NCI-H1694 treated with DMSO at 0.1 percent for 48 hours (cell line): ENCODE measurements at places on chromosomes 16 and 17.

DNA sequence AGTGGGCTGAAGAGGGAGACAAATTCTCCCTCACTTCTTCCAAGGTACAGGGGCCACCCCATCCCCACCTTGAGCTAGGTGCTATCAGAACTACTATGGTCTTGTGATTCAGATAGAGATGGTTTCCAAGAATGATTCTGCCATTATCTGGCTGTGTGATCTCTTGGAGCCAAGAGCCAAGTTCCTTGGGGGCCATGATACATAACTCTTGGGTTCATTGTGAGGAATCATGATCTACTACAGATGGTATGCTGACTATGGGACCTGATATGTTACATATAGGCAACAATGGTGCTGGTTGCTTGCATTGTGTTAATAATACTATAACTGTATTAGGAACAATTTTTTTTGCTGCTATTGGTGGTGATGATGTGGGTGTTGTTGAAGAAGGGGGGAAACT, 45.7 kb downstream of the DYNLRB2 start:
- no peak for DNase-seq

DNA sequence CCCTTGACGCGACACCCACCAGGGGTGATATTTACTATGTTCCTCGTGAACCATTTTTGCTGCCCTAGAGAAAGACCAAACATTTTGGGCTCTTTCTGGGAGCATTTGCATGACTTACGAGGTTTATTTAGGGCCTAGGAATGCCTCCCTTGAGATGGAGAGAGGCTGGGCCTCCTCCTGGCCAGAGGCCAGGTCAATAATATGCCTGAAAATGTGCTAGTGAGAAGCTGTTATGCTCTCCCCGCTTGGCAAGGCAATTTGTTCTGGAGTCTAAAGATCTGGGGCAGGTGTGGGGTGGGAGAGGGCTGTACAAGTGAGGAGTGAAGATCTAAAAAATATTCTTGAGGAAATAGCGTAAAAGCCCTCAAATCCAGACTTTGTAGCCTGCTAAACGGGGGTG, 587.3 kb upstream of the CDH5 start:
- DNase-seq, result no peak

DNA sequence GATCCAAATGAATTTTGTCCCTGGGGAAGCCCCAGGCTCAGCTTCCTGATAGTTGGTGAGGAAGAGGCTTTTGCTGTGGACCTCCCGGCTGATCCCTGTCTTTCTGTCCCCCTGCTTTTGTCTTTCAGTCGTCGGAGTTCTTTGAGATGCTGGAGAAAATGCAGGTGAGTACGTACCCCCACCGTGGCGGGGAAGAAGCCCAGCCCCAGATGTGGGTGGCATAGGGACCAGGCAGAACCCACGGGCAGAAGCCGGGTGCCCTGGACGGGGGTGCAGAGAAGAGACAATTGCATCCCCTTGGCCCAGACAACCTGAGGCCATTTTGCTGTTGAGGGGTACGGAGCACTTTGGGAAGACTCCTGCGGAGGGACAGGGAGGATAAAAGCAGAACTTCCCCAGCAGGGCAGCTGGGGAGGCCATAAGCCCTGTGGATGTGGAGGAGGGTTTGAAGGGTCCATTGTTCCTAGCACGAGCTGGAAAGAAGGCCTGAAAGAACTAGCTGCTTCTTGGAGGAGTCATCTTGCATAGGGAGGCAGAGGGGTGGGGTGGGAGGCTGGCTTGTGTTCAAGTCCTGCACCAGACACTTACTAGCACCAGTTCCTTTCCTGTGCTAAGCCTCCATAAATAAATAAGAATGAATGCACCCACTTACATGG, 105.6 kb downstream of the OR1D5 start:
- no peak for DNase-seq

DNA sequence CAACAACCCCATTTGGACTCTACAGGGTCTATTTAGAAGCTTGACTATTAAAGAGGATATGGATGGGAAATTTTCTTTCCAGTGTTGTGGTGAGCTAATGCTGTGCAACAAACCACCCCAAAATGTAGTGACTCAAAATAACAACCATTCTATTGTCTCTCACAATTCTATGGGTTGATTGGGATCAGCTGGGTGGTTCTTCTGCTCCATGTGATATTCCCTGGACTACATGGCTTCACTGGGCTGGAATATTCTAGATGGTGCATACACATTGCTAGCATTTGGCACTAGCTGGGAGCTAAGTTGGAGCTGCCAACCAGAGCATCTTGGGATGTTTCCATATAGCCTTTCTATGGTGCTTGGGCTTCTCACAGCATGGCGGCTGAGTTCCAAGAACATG, 30.2 kb downstream of the SLC6A2 start:
- no peak for DNase-seq

GRCh38 chr16:89999831-90000574, 19.3 kb downstream of the DBNDD1 start:
- DNase-seq, result no peak

DNA sequence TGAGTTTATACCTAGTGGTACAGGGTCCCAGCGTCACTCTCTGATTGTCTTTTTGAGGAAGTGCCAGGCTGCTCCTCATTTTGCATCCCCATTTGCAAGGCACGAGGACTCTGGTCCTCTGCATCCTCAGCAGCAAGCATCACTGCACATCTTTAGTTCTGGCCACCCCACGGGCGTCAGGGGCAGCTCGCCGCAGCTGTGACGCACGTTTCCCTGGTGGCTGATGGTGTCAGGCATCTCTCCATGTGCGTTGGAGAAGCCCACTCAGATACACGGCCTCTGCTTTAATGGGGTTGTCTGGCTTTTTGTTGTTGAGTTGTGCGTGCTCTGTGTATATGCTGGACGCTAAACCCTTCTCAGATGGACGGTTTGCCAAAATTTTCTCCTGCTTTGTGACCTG, 45.2 kb upstream of the ZNF469 start:
- no peak for DNase-seq

DNA sequence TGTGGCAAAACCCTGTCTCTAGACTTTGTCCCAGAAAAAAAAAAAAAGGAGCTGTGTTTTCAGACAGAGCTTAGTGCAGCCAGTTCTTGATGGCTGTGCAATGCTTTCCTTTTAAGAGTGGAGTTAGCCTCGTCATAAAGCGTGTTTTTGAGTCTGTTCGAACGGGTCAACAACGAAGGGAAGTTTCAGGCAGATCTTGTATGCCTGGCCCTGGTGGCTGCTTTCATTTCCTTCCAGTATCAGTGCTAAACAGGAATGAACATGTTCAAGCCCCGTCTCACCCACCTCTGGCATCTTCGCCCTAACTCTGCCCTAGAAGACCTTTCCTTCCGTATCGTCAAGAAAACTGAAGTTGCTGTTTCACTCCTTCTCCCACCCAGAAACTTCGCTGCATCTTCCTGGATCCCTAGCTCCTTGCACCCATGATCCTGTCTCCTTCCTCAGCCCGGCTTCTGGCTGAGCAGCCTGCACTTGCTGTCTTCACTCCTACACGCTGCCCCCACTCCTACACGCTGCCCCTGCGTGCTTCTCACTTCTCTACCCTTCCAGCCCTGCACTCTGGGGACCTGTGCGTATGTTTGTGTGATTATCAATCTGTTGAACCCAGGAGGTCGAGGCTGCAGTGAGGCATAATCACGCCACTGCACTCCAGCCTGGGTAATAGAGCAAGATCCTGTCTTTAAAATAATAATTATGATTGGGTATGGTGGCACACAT, 55.3 kb downstream of the USP10 start:
- DNase-seq, result no peak

GRCh38 chr16:10080051-10080772, 102.0 kb downstream of the GRIN2A start:
- no peak for DNase-seq

- no peak for DNase-seq
Measured at GRCh38 chr16:23651943-23652468, 10.7 kb downstream of the DCTN5 start.

- DNase-seq, result no peak
Measured at GRCh38 chr16:76816475-76816874, 374.5 kb upstream of the MON1B start.

DNA sequence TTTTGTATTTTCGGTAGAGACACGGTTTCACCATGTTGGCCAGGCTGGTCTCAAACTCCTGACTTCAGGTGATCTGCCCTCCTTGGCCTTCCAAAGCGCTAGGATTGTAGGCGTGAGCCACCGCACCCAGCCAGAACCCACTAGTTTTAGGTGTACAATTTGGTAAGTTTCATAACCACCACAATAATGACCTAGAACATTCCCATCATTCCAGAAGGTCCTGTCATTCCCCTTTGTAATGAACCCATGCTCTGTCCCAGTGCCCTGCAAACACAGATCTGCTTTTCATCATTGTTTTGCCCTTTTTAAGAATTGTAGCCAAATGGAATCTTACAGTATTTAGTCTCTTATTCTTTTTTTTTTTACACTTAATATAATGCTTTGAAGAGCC, 35.6 kb upstream of the IRF8 start:
- DNase-seq, result no peak
